ENCODE measurements at places on chromosomes 5 and 9.

DNA sequence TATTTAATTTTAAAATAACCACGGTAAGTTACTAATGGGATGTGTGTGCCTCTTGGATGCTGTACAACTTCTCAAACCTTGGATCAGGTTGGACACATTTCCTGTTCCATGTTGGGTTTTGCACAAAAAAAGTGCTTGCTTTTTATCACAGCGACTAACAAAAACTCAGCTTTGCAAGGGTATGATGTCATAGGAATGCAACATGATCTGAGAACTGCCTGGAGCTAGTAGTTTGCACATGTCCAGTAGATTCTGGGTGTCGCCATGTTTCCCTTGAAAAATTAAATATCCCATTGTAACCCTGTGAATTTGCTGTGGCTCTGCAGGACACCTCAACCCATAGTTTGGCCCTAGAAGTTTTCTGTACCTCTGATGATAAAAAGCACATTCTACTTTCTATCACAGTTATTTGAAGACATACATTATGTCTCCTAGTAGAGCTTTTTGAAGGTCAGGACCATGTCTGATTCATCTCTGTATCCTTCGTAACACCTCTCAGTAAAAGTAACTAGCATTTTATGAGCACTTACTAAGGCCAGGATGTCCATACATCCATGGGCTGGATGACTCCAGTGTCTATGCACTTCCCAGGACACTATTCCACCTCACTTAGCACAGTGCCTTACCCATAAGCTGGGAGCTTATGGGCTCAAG is 11.5 kb upstream of the FRMPD1 start:
- no peak for DNase-seq

- no peak for DNase-seq
Measured at GRCh38 chr5:9165546-9165945, 380.3 kb downstream of the SEMA5A start.

DNA sequence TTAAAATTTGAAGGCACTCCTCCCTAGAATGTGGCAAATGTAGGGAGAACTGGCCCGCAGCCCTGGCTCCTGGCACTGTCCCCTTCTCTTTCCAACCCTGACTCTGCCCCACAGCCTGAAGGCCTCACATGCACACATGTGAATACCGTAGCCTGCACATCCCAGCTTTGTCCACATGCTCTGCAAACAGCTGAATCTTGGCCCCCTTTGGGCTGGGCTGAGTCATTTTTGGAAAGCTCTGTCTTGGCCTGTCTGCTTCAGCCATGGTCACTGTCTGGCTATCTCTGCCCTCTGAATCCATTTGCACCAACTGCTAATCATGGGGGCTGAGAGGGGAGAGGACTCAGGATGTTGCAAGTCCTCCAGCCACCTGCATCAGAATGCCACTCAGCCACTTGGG is 22.1 kb upstream of the GALNT10 start:
- no peak for DNase-seq

DNA sequence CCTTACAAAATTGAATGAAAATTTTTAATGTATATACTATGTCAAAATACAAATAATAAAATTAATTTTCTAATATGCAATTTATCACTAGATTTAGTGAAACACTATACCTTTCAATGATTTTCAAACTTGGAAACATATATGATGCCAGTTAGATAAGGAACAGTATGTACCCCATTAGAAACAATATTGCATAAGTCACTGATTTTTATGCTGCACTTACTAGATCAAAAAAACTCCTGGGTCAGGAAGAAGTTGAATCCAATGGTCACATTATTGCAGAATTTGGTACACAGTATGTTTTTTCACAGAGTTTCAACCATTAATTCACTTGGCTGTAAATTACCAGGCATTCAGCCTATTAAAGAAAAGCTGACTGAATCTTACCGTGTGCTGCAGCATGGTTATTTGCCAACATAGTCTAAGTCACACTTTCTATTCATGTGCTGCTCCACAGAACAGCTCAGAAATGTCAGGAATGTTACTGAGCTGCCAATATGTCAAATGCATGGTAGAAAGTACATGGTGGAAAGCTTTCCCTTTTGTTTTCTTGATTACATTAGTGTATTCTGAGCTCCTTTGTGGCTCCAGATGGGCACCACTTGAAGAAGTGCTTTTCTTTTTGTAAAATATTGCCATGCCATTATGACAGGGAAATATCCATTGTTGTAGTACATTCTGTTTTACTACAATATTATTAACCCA is 9.9 kb upstream of the PRR16 start:
- no peak for DNase-seq

GRCh38 chr9:131875828-131876485 is 136.1 kb upstream of the RAPGEF1 start:
- no peak for DNase-seq

- no peak for DNase-seq
Measured at GRCh38 chr9:88060746-88061145, 77.5 kb downstream of the SPATA31C2 start.

DNA sequence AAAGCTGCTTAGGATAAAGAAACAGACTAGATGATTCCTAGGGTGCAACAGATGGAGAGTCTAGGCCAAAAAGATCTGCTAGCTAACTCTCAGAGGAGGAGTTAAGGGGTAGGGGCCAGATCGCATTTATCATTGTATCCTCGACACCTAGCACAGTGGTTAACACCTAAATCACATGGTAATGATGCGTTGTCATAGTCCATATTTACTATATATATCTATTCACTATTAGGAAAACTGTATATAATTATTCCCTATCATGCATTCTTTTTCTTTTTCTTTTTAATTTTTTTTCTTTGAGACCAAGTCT is 92.8 kb upstream of the SLC44A1 start:
- no peak for DNase-seq

GRCh38 chr5:155556700-155557099 is 543.1 kb downstream of the KIF4B start:
- DNase-seq, result no peak

DNA sequence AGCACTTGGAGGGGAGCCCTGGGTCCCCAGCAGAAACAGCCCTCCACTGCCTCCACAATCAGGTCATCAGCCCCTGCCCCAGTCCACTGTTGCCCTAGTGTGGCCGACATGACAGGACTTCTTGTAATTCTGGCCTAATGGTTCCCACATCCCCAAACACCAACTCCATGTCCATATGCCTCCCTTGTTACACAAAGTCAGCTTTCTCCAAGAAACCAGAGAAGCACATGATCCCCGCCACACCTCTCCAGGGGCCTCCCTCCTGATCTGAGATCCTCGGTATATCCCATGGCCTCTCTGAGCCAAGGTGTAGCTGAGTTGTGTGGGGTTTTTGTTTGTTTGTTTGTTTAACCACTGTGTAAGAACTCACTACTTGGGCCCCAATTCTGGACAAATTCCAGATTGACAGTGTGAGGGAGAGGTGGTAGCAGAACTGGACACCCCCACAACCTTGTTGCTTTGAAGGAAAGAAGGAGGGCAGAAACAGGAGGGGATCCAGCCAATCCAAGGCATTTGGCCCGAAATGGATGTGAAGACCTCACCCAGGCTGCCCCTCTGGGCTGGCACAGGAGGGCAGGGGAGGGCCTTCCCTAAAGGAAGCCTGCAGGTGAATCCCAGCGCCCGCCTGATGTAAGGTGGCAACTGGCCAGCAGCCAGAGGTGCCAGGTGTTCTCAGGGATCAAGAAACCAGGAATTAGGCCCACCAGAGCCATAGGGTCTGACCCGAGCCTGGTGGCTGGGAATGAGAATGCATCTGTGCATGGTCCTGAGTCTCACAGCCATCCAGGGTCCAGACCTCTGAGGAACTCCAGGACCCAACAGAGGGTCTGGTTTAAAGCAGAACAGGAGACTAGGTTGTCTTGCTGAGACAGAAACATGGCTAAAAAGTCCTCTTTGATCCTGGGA is 13.4 kb downstream of the IRF1 start:
- DNase-seq, result no peak

GRCh38 chr9:123615381-123615780 is 259.4 kb downstream of the CRB2 start:
- no peak for DNase-seq

DNA sequence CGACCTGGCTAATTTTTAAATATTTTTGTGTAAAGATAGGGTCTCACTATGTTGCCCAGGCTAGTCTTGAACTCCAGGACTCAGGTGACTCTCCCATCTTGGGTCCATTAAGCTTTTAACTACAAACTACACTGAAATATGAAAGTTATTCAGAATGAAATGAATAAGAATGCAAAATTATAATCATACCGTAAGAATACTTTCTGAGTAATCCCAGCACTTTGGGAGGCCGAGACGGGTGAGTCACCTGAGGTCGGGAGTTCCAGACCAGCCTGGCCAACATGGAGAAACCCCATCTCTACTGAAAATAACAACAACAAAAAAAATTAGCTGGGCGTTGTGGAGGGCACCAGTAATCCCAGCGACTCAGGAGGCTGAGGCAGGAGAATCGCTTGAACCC is 1.1 kb upstream of the ORM1 start:
- no peak for DNase-seq

GRCh38 chr5:54876-55569 is 36.9 kb upstream of the PLEKHG4B start:
- DNase-seq, result no peak

GRCh38 chr5:9059920-9060691 is 485.8 kb downstream of the SEMA5A start:
- DNase-seq, result no peak

DNA sequence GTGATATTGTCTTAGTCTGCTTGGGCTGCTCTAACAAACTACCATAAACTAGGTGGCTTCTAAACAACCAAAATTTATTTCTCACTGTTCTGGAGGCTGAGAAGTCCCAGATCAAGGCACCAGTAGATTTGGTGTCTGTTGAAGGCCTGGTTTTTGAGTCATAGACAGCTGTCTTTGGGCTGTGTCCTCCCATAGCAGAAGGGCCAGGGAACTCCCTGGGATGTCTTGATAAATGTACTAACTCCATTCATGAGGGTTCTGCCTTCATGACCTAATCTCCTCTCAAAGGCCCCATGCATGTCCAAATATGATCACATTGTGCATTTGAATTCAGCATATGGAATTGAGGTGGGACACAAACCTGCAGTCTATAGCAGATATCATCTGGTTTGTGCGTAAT is 121.2 kb downstream of the CHSY3 start:
- no peak for DNase-seq

GRCh38 chr5:98736753-98737152 is 36.7 kb upstream of the RGMB start:
- DNase-seq, result no peak

DNA sequence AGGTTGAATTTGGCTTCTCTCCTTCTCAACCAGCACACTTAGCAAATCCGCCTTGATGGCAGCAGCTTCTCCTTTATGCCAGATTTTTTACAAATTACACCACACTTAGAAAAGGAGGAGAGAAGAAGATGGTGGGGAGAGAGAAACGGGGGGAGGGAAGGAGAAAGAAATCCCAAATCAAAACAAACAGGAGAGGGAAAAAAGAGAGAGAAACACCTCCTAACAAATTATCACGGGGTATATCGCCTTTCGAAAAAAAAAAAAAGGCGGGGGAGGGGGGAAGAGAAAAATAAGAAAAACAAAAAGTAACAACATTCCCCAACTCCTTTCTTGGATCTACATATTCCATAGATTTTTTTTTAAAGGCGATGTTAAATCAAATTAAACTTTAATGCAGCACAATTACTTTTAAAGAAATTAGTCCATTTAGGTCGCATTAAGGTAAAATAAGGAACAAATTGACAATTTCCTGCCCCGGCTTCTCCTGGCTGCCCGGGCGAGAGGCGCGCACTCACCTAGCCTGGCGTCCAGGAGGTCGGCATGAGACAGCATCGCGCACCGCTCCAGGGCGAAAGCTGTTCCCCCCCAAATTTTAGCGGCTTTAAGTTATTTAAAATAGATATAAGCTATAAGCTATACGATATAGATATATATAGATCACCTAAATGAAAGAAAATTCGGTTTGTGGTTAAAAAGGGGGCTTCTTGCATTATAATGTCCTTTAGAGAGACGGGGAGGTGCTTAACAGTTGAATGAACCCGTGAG is at the start of gene OTP:
Gene OTP (minus strand): TSS at position 716 of the 765 bp plus-strand sequence. CDS start 164 bp downstream, at position 552.
- no peak for DNase-seq

GRCh38 chr5:542319-543311 is 18.4 kb upstream of the SLC9A3 start:
- no peak for DNase-seq

- DNase-seq, result no peak
Measured at GRCh38 chr9:113579283-113580040, 115.9 kb downstream of the RGS3 start.

- no peak for DNase-seq
Measured at GRCh38 chr5:172417983-172418630, 36.2 kb downstream of the SH3PXD2B start.

- no peak for DNase-seq
Measured at GRCh38 chr5:83965441-83965840, 244.8 kb upstream of the HAPLN1 start.

DNA sequence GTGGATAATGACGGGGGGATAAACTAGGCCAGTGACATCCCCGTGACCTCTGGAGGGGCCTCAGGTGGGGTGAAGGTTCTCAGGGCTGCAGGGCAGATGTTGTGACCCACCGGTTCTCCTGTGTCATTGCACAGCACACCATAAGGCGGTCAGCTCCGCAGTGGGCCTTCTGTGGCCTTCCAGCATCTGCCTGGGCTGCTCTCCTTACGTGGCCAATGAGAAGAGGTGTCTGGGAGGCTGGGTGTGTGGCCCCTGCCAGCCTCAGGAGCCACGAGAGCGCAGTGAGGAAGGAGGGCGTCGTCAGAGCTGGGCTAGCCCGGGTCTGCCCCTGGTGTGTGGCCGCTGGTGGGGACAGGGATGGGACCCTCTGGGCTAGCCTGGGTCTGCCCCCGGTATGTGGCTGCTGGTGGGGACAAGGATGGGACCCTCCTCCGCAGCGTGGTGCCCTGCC is 48.7 kb downstream of the COL5A1 start:
- DNase-seq, result no peak

- peak; percentile 39 for DNase-seq
Measured at GRCh38 chr5:170623576-170624181, 119.9 kb downstream of the KCNIP1 start.

- no peak for DNase-seq
Measured at GRCh38 chr5:29833394-29833793, 1360.1 kb upstream of the CDH6 start.

DNA sequence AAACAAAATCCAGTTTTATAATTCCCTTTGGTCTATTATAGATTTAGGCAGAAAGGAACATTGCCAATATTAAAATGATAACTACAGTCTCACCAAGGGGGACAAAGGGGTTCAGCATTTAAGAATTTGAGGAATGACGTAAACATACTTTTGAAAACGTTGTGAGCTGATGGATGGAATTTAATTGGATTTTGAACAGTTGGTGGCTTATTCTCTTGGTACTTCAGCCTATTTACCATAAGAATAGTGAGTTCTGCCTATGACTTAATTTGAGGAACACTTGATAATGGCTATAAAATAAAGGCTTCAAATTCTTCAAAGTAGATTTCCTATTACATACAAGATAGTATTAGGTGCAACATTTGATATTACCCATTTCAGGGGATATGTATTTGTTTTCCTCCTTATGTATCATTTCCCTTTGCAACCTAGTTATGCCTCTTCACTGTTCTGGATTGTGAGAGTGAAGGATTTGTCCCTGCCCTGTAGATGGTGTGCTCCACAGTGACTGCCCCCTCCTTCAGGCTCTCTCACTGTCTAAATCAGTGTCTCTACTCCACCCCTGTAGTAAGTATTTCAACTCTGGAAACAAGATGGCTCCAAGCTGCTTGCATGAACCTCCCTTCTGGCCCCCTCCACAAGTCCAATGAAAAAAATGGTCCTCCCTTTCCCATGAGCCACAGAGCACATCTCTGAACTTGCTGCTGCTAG is 225.6 kb downstream of the ARHGEF28 start:
- no peak for DNase-seq

GRCh38 chr5:141772281-141772680 is 90.3 kb upstream of the ARAP3 start:
- no peak for DNase-seq
